ENCODE measurements at places on chromosomes 4 and X.
A peak's percentile ranks its signal among the peaks of the same experiment; 100 is the strongest.

DNA sequence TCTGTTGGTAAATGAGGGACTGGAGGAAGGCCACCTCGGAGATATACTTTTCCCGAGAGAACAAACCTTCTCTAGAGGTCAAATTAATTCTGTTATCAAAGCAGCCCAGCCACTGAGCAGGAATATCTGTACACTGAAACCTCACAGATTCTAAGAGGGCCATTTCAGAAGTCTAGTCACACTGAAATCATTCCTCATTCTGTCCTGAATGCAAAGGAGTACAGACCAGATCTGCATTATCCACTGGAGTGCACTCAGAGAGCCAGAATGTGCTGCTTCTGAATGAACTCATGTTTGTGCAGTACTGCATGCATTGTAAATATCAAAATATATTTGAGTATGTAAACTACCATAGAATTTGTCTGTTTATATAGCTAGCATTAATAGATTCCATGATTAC is 278.3 kb upstream of the FSTL5 start:
- DNase-seq: no peak

DNA sequence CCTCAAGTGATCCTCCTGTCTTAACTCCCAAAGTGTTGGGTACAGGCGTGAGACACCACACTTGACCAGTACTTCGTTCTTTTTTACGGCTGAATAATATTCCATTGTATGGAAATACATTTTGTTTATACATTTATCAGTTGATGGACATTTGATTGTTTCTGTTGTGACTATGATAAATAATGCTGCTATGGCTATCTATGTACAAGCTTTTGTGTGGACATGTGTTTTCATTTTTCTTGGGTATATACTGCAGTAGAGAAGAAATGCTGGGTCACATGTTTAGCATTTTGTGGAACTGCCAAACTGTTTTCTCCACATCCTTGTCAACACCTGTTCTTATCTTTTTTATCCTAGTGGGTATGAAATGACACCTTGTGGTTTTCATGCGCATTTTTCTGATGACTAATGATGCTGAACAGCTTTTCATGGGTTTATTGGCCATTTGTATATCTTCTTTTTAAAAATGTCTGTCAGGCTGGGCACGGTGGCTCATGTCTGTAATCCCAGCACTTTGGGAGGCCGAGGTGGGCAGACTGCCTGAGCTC is 37.3 kb downstream of the SAT1 start:
- no peak for DNase-seq

- DNase-seq: peak; percentile 50
Observed at GRCh38 chrX:15686818-15687685, 22.4 kb upstream of the CLTRN start.

DNA sequence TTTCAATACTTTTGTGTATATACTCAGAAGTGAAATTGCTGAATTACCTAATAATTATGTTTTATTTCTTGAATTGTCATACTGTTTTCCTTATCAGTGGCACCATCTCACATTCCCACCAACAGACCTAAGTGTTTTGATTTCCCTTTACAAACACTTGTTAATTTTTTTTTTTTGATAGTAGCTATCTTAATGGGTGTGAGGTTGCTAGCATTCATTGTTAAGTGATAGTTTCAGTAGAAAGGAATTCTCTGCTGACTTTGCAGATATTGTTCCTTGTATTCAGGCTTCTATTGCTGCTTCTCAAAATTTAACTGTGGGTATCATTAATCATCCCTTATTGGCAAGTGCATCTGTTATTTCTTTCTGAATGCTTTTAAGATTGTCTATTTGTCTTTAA is 927.5 kb upstream of the SLIT2 start:
- no peak for DNase-seq

GRCh38 chrX:9635368-9635767 is 130.3 kb downstream of the GPR143 start:
- DNase-seq: no peak

- no peak for DNase-seq
Observed at GRCh38 chr4:84632092-84632491, 49.2 kb downstream of the CDS1 start.

DNA sequence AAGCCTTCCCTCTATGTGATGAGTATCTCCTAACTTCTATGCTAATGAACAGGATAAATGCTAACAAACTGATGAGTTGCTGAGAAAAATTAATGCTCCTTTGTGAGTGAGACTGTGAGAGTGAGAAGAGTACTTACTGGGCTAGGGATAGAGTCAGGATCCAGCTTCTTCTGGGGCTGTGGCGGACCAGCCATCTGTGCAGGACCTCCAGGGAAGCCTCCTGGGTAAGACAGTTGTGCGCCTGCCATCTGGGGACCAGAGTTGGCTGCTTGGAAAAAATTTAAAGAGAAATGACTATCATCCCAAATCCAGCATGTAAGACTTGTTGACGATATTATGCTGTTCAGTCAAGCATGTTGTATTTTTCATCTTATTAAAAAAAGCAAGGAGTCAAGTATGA is 21.0 kb downstream of the SEC24D start:
- DNase-seq: no peak

DNA sequence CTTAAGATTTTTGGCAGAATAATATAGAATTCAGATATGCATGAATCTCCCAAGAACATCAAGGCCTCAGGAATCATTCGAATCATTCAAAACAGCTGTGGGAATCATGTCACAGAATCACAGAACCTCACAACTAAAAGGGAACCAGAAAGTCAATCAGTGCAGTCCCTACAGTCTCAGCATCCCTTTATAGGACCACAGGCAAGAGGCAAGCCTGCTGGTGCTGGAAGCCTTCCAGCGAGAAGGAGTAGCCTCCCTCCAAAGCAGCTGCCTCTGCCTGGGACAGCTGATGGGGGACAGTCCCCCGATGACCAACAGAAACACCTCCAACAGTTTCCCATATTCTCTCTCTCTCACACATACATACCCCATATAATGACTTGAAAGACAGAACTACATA is 20.7 kb downstream of the QDPR start:
- no peak for DNase-seq

- peak; percentile 40 for DNase-seq
Observed at GRCh38 chr4:52982255-52982945, 120.3 kb downstream of the RASL11B start.

DNA sequence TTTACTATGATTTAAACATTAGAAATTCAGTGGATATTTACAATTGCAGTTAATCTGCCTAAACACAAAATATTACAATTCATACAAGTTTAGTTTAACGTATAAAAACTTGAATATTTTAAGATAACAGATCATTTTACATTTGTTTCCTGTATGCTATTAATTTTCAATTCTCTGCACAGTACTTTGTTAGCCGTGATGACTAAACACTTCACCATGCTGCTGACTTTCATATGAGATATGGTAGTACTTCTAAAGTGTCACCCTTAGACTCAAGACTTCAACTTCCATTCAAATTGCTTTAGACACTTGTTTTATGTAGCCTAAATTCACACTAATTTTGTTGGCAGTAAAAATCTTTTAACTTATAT is 1646.4 kb upstream of the ADGRL3 start:
- peak; percentile 13 for DNase-seq

DNA sequence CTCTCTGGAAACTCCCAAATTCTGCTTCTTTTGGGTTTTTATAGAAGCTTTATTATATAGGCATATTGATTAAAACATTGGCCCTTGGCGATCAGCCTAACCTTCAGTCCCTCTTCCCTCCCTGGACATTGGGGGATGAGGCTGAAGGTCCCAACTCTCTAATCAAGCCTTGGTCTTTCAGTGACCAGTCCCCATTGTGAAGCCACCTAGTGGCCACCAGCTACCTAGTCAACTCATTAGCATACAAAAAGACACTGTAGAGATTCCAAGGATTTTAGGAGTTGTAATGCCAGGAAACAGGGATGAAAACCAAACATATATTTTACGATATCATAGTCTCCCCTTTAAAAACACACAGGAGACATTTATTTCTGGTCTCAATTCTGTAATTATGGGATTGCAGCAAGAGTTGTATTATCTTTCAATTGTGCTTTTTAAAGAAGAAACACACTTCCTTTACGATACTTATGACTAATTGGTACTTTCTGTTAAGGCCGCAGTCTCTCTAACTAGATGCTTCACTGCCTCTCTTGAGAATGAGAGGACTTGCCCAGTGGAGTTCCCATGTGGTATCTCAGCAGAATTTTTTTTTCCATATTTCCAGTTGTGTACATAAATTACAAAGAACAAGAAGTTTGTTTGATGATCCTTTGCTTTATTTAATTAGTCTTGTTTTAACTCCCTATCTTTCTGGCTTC is 58.2 kb downstream of the WDR17 start:
- DNase-seq: peak; percentile 7

- peak; percentile 51 for DNase-seq
Observed at GRCh38 chr4:148445071-148445859, 3.1 kb upstream of the NR3C2 start.

GRCh38 chrX:155242300-155242699 is 22.0 kb downstream of the RAB39B start:
- DNase-seq: no peak

DNA sequence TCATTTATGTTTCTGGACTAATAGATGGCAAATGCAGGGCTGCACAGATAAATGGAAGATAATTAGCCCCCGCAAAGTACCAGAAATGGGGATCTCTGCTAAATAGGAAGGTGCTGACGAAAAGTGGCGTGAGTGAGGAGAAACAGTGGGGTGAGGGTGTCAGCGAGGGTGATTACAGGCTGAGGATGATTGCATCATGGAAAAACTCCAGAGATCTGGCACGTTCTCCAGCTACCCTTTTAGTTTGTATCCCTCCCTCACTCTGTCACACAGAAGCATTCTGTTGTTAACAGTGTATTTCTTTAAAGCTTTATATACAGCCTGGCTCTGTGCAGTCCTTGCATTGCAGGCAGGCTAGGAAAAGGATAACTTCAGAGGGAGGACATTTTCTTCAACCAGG is 309.6 kb upstream of the DDX53 start:
- DNase-seq: no peak

DNA sequence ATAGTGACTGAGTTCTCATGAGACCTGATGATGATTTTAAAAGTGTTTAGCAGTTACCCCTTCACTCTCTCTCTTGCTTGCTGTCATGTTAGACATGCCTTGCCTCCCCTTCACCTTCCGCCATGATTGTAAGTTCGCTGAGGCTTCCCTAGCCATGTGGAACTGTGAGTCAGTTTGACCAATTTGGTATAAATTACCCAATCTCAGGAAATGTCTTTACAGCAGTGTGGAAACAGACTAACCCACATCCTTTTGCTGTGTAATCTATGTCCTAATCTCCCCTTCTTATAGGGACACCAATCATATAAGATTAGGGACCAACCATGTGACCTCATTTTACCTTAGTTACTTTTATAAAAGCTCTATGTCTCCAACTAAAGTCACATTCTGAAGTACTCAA is 677.8 kb downstream of the ADGRL3 start:
- no peak for DNase-seq

DNA sequence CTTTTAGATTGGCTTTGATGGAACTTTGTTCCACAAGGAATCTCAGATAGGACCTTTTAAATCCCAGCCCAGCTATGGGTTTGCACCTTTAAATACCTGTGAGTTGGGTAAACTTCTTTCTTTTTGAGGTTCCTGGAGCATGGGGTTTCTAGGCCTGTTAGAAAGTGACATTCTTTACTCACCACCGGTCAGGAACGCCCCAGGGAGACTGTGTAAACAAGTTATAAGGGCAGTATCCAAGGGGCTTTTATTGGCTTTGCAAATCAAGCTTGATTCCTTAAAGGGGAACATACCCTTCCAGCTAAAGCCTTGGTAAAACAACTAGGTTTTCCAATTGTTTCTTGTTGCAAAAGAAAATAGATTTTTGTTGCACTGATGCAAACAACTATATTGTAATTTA is 93.4 kb downstream of the TENT5D start:
- no peak for DNase-seq

- no peak for DNase-seq
Observed at GRCh38 chr4:169582706-169583105, 29.7 kb downstream of the NEK1 start.

- DNase-seq: peak; percentile 21
Observed at GRCh38 chr4:47686294-47686872, 151.5 kb downstream of the CORIN start.

DNA sequence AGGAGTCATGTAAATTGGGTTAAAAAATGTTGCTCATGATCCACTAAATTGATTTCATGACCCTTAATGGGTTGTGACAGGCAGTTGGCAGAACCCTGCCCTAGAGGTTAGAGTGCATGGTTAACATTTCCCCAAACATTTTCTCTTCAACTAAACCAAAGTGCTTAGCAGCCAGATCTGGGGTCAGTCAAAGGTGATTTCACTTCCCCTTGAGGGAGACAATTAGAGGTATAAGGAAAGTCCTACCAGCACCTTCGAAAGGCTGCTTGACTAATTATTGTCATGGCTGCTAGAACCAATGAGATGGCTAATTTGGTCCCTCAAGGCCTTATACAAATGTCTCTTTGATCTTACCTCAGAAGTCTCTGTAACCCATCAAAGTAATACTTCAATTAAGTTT is 30.9 kb upstream of the INTS6L start:
- no peak for DNase-seq

GRCh38 chr4:114062499-114062898 is 83.1 kb upstream of the ARSJ start:
- no peak for DNase-seq

DNA sequence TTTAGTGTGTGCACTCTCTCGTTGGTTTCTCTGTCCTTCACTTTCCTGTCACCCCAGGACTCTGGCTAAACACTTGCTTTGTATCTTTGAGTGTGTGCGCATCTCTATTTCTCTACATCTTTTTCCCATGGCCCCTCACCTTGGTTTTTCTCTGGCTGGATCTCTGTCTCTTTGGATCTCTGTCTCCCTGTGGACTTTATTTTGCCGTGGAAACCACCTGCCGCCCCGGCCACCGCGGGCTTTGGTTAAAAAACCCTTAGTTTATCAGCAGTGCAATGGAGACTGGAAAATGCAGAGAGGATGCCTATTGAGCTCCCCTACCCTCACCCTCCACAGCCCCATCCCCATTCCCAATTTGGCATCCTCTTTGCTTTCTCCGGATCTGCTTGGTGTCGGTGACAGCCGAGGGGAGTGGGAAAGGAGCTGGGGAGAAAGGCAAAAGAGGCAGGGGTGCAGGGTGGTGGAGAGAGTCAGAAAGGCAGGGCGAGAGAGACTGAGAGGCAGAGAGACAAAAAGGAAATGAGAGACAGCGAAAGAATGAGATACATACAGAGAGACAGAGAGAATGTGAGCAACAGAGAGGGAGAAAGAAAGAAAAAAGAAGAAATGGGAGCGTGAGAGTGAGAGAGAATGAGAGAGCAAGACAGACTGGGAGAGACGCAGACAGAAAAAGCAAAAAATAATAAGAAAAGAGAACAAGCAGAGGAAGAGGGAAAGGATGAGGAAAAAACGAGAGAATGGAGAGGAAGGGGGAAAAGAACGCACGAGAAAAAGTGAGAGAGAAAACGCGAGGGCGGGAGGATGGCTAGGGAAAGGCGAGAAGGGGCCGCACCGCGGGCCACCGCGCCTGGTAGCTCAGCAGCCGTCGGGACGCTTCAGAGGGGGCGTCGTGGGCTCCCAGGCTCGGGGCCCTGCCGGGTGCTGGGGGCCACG is 688 bp downstream of the GPR101 start:
- DNase-seq: no peak

GRCh38 chr4:8648816-8649630 is 56.5 kb downstream of the CPZ start:
- DNase-seq: no peak

GRCh38 chr4:40555176-40555900 is 74.3 kb downstream of the RBM47 start:
- no peak for DNase-seq

GRCh38 chr4:5370286-5370685 is 319.0 kb downstream of the STK32B start:
- no peak for DNase-seq

GRCh38 chrX:6226596-6227452 is 1.8 kb downstream of the NLGN4X start:
- no peak for DNase-seq
